Activated CD4-positive, alpha-beta memory T cell treated with anti-CD3 and anti-CD28 coated beads for 36 hours (primary cell): ENCODE measurements at places on chromosomes 6 and 20.
A peak's percentile ranks its signal among the peaks of the same experiment; 100 is the strongest.

DNA sequence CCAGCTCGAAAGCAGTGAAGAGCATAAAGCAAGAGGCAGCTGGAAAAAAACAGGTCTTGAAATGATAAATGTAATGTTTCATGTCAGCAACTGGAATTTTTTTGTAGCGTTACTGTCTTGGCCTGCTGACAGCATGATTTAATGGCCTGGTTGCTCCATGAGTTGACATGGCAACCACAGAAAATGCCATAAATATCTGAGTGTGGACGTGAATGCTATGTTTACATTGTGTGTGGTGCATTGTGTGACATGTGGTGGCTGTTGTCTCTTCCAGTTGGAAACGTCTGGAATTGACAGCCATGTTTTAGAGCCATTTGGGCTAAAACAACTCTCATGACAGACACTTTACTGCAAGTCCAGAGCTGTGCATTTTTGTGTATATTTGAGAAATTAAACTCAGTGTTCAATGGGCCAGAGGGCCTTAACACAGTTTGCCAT lies 170.0 kb downstream of the FOXA2 start:
- DNase-seq: no peak

- DNase-seq: no peak
These were observed 156.1 kb upstream of the CITED2 start for GRCh38 chr6:139530561-139530960.

GRCh38 chr6:56808871-56809359 lies 146.0 kb upstream of the BEND6 start:
- DNase-seq: no peak

GRCh38 chr6:73680289-73680918 lies 15.6 kb upstream of the CD109 start:
- no peak for DNase-seq

DNA sequence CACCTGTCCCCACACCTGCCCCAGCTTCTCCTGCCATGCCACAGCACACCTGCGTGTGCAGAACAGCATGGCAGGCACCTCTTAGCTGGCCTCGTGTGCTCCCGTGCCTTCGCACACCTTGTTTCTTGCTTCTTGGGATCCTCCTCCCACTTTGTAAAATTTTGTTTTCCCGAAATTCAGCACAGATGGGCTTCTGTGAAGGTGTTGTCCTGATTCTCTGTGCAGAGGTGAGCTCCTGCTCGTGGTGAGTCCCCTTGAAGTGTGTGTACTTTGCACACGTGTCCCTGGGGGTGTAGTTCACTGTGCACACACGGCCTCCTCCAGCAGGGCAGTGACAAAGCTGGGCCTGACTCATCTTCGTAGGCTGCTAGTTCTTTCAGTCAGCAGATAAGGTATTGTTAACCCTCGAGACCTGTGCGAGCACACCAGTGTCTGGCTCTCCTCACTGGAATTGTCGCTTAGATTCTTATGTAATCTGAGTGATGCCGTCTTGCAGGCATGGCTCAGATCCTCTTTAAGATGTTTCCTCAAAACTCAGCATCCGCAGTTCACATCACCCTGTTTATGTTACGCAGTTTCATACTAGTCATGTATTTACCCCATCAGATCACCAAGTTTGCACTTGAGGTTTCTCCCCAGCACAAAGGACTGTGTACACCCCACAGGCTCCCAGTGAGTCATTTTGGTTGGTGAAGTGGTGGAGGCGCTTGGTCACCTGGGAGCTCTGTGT lies 77.7 kb downstream of the CDYL start:
- DNase-seq: peak; percentile 41

- DNase-seq: no peak
These were observed 16.7 kb downstream of the RPP21 start for GRCh38 chr6:30361661-30362060.

DNA sequence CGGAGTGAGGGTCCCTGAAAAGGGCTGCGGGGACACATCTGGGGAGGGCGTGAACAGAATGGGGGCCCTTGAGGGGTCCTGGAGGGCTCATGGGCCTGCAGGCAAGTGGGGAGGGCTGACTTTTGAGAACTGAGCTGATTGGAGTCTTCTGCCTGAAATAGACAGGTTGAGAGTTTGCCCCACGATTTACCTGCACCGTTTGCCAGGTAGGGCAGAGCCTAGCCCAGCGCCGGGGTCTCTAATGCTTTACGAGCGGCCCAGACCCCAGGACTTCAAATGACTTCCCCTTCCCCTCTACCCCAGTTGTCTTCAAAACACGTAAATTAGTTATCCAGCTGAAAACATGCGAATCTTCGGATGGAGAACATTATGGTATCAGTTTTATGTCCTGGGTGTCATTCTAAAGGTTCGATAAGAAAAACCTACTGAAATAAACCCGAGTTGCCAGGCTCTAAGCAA lies 1.3 kb downstream of the PLCB1 start:
- DNase-seq: no peak

- DNase-seq: no peak
These were observed 96.9 kb downstream of the PRSS35 start for GRCh38 chr6:83609248-83609647.
